ENCODE measurements at places on chromosomes 6 and 20.

DNA sequence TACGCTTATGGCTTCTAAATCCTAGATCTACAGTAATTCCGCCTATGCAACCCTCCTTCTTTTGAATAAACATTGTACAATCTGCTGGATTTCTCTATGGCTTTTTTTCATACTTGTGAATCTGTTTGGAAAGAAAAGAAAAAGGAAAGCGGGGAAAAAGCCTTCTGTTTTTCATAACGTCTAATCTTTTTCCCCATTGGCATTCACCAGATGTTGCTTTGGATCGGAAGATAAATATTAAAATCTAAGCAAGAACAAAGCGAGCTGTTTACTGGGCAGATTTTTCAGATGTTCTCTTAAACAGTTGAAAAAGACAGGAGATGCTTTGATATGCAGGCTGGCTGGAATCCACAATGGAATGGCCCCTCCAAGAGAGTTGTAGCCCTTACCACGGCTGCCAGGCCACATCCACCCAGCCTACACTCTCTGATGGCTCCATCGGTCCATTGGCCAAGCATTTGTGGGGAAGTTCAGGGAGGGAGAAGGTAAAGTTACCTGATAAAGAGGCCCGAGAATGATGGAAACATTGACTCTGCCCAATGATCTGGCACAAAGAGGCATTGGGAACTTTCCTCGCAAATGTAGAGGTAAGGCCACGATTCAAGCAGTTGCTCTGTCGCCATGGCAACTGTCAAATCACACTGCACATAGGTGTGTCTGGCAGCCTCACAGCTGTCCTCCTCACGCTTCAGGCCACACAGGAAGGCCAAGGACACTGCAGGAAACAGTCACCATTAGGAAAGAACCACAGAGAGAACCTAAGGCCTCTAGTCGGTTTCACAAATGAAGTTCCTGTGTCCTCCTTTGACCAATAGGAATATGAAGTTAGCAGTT is 70.3 kb downstream of the PKHD1 start:
- peaks cover 11% of the 10 kb centered on the region for H3K27me3 ChIP-seq
- no peaks in the 10 kb centered on the region for H3K4me1 ChIP-seq
- no peaks in the 10 kb centered on the region for H3K36me3 ChIP-seq
- no peak for DNase-seq

- no peak for DNase-seq
- H3K36me3 ChIP-seq: peaks cover 9% of the 10 kb centered on the region
- H3K4me1 ChIP-seq: no peaks in the 10 kb centered on the region
- no peak overlapping the region for H3K27ac ChIP-seq
- no peaks in the 10 kb centered on the region for H3K27me3 ChIP-seq
These were observed 110.6 kb downstream of the CDKAL1 start for GRCh38 chr6:20644667-20645370.

DNA sequence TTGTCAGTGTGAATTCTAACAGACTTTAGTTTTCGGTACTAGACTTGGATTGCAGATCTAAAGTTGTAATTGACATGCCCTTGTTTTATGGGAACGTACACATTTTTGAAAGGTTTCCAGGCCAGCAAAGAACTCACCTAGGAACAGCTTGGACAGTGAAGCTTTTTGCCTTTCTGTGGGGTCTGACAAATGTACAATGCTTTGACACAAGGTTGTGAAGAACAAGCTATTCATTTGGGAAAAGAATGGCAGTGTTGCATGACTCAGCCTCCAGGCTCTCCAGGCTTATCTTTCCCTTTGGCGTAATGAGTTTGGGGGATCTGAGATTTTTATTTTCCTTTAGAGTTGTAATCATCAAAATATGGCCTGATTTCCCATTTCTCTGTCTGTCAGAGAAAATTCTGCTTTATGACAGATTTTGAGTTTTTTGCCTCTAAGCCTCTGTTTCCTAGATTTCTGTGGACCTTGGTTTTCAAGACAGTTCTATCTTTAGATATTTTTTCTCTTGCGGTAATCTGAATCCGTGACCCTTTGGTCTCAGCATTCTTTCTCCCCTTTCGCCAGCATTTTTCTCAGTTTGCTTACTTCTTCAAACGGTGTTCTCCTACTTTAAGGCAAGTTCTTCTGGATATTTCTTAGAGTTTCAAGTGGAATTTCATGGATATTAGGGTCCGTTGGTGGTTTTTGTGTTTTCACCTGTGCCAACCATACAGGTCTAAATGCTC is 221.0 kb downstream of the ADGB start:
- no peak overlapping the region for H3K4me3 ChIP-seq
- no peaks in the 10 kb centered on the region for H3K36me3 ChIP-seq
- no peaks in the 10 kb centered on the region for H3K4me1 ChIP-seq
- H3K27ac ChIP-seq: no peak overlapping the region
- no peak for DNase-seq
- peaks cover 4% of the 10 kb centered on the region for H3K27me3 ChIP-seq

- no peaks in the 10 kb centered on the region for H3K36me3 ChIP-seq
- no peaks in the 10 kb centered on the region for H3K4me1 ChIP-seq
- no peak overlapping the region for H3K4me3 ChIP-seq
- no peaks in the 10 kb centered on the region for H3K27me3 ChIP-seq
- H3K27ac ChIP-seq: no peak overlapping the region
- DNase-seq: no peak
These were observed 9.3 kb upstream of the C2 start for GRCh38 chr6:31918069-31918720.

DNA sequence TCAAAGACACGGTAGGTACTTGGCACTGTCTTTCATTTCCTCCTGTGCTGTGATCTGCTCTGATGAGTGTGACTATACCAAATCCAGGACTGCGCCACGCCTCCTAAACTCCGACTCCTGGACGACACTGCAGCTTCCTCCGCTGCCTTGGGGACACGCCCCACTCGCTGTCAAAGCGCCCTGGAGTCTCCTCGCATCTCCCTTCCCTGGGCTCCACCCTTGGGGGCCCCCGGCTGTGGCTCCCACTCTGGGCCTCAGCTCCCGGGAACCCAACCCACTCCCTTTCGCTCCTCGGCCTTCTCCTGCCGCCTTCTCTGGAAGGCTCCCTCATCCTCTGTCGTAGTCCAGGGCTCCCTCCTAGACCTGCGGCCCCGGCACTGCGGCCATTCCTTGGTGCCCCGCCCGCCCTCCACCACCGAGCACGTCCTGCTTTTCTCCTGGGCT is 61.2 kb downstream of the RSPH3 start:
- peaks cover 13% of the 10 kb centered on the region for H3K27me3 ChIP-seq
- H3K27ac ChIP-seq: no peak overlapping the region
- H3K36me3 ChIP-seq: no peaks in the 10 kb centered on the region

GRCh38 chr20:41335591-41335990 is 5.0 kb upstream of the LPIN3 start:
- H3K4me3 ChIP-seq: no peak overlapping the region
- H3K27ac ChIP-seq: no peak overlapping the region
- no peaks in the 10 kb centered on the region for H3K36me3 ChIP-seq
- peaks cover 13% of the 10 kb centered on the region for H3K4me1 ChIP-seq

DNA sequence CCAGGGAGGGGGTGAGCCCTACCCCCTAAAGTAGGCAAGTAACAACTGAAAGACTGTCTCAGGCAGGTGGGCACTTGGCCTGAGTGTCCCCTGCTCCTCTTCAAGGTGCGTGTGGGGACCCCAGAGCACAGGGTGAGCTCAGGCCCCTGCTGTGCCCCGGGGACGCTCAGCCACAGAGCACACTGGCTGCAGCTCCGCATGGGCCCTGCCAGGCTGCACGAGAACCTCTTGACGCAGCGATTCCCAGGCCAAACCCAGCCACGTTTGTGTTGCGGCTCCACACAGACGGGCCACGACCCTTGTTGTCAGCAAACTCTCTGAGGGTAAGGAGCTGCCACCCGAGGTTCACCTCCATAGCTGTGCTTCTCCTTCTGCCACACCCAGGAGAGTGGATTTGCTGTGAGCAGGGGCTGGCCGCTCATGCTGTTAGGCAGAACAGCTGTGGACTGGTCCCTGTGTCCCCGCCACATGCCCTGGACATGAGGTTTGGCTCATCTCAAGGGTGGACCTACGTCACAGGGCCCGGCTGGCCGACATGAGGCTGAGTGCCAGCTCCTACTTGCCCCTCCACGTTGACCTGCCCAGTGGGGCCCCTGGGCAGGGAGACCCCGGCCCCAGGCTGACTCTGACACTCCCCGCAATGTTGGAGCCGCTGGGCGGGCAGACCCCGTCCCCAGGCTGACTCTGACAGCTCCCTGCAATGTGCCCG is 29.7 kb upstream of the GATA5 start:
- no peak overlapping the region for H3K27ac ChIP-seq
- H3K4me1 ChIP-seq: peaks cover 22% of the 10 kb centered on the region
- H3K4me3 ChIP-seq: no peak overlapping the region
- no peaks in the 10 kb centered on the region for H3K27me3 ChIP-seq
- no peak for DNase-seq
- H3K36me3 ChIP-seq: peaks cover 3% of the 10 kb centered on the region

DNA sequence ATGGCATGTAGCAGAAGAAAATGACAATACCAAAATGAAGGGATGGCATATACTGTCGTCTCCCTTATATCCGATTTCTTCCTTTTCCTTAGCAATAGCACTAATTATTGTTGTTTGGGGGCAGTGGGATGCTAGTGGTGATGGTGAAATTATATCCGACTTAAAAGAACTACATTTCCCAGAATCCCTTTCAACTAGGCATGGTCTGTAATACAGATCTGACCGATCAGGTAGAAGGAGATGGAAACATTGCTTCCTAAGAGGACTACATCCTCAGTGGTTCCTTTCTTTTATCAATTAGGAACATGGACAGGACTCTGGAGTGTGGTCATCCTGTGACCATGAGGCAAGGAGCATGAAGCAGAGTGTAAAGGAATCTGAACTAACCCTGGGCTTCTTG is 532.6 kb downstream of the CBLN4 start:
- H3K36me3 ChIP-seq: no peaks in the 10 kb centered on the region
- no peaks in the 10 kb centered on the region for H3K4me1 ChIP-seq
- H3K27ac ChIP-seq: no peak overlapping the region
- DNase-seq: no peak

- H3K4me1 ChIP-seq: peaks cover 15% of the 10 kb centered on the region
- H3K4me3 ChIP-seq: no peak overlapping the region
- no peaks in the 10 kb centered on the region for H3K36me3 ChIP-seq
- peaks cover 15% of the 10 kb centered on the region for H3K27me3 ChIP-seq
These were observed 27.7 kb upstream of the EDN1 start for GRCh38 chr6:12262236-12263061.

DNA sequence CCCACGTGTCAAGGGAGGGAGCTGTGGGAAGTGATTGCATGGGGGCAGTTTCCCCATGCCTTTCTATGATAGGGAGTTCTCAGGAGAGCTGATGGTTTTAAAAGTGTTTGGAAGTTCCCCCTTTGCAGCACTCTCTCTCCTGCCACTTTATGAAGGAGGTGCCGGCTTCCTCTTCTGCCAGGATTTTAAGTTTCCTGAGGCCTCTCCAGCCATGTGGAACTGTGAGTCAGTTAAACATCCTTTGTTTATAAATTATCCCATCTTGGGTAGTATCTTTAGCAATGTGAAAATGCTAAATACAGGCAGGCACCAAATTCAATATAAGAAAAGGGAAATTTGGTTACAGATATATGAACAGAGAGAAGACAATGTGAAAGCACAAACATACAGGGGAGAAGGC is 96.4 kb upstream of the EPHA7 start:
- H3K4me3 ChIP-seq: no peak overlapping the region
- no peaks in the 10 kb centered on the region for H3K36me3 ChIP-seq
- H3K27ac ChIP-seq: no peak overlapping the region
- no peak for DNase-seq

DNA sequence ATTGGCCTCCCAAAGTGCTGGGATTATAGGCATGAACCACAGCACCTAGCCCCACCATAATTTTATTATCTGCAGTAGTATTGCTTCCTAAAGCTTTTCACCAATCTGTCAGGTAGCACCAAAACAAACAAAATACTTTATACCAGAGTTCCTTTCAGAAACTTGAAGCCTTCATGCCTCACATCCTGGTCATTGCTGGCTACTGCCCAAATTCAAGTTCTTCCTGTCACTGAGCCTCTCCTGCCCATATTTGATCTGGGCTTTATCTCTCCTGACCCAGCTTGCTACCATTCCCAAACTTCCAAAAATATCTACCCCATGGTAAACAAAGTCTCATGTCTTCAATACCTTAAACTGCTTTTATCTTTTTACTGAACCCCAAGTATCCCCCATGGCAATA is 34.9 kb upstream of the DST start:
- H3K27ac ChIP-seq: no peak overlapping the region
- DNase-seq: no peak
- no peaks in the 10 kb centered on the region for H3K36me3 ChIP-seq

DNA sequence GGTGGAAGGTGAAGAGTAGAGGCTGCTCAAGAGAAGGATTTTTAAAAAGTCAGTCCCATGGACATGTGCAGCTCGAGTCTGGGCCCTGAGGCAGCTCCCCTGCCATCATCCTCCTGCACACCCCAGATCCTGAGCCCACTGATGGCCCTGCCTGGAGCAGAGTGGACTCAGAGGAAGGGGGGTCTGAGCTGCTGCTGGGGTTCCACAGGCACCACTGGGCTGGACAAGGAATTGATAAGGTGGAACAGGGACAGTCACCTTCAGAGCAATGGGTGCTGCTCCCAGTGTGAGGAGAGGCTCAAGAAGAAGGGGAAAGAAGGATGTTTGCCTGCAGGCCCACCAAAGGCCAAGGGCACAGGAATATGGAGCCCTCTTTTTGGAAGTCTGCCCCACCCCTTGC is 6.2 kb downstream of the ULBP2 start:
- H3K27ac ChIP-seq: no peak overlapping the region
- no peaks in the 10 kb centered on the region for H3K4me1 ChIP-seq
- no peaks in the 10 kb centered on the region for H3K36me3 ChIP-seq
- no peak overlapping the region for H3K4me3 ChIP-seq
- H3K27me3 ChIP-seq: peaks cover 76% of the 10 kb centered on the region
- DNase-seq: no peak

- DNase-seq: no peak
- H3K4me3 ChIP-seq: no peak overlapping the region
- H3K36me3 ChIP-seq: no peaks in the 10 kb centered on the region
- no peak overlapping the region for H3K27ac ChIP-seq
- H3K4me1 ChIP-seq: no peaks in the 10 kb centered on the region
These were observed 91.0 kb downstream of the BCKDHB start for GRCh38 chr6:80197474-80197873.

DNA sequence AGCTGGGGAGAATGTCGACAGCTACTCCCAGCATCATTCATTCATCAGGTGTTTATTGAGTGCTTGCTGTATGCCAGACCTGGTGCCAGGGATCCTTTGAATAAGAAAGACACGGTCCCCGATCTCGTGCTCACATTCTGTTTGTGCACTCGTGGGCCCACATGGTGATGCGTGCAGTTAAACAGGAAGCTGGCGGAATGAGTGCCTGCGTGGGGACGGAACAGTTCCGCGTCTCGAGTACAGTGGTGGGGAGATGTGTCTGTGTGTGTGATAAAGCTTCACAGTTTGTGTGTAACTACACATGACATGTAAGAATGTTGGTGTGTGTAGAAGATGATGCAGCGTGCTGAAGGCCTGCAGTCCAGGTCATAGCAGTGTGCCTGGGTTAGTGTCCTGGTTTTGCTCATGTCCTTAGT is 6.5 kb downstream of the RBM38 start:
- H3K4me3 ChIP-seq: peak overlapping the region; percentile 80
- DNase-seq: peak; percentile 36
- H3K27ac ChIP-seq: peak overlapping the region; percentile 94
- no peaks in the 10 kb centered on the region for H3K27me3 ChIP-seq
- H3K36me3 ChIP-seq: peaks cover 70% of the 10 kb centered on the region

GRCh38 chr6:12866422-12867029 is 150.0 kb downstream of the PHACTR1 start:
- no peak overlapping the region for H3K27ac ChIP-seq
- no peak overlapping the region for H3K4me3 ChIP-seq
- H3K27me3 ChIP-seq: no peaks in the 10 kb centered on the region
- H3K36me3 ChIP-seq: no peaks in the 10 kb centered on the region

- H3K27ac ChIP-seq: no peak overlapping the region
- H3K27me3 ChIP-seq: peaks cover 5% of the 10 kb centered on the region
- H3K36me3 ChIP-seq: no peaks in the 10 kb centered on the region
- no peaks in the 10 kb centered on the region for H3K4me1 ChIP-seq
- H3K4me3 ChIP-seq: no peak overlapping the region
These were observed 305.5 kb upstream of the SULF2 start for GRCh38 chr20:48090784-48091183.

Data from activated T-helper 1 cell treated with anti-CD3 and anti-CD28 coated beads, Interleukin-12 subunit alpha, Interleukin-12 subunit beta, Interleukin-2, Interleukin-4 antibody, amounts not matched to agents 30 ng/mL and 10 ng/mL and 1 ng/mL, durations not matched to agents 14 hours and 24 hours and 36 hours (primary cell).